ENCODE measurements at places on chromosomes 2 and 18.

DNA sequence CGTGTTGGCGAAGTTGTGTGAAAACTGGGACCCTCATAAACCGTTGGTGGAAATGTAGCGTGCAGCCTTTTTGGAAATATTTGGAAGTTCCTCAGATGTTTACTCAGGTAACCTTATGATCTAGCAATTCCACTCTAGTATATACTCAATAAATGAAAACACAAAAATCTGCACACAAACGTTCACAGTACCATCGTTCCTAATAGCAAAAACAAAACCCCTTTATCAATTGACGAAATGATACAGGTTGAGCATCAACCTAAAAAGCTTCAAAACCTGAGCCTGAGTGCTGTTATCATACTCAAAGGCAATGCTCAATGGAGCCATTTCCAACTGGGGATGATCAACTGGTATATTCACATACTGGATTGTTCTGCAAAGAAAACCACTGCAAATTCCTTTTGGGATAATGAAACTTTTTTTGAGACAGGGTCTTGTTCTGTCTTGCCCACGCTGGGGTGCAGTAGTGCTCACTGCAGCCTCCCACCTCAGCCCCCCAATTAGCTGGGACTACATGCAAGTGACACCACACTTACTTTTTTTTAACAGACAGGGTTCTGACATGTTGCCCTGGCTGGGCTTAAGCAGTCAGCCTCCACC, 777 bp upstream of the C18orf32 start:
- no peak for DNase-seq

DNA sequence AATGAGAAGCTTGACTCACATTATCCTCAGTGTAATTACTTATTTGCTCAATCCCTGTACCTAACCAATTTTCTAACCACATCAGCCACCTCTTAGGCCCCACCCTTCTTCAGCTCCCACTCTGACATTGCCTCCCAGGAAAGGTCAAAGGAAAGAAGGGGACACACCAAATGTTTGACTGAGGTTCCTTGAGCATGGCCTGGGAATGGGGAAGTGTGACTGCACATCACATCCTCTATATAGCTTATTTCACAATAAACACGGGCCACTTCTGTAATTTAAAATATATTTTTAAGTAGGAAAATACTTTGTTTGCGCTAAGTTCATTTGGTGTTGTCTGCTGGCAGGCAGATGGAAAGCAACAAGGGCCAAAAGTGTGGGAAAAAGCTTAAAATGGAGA, 3.0 kb upstream of the FIGLA start:
- DNase-seq = no peak

- no peak for DNase-seq
Observed at GRCh38 chr18:34970106-34970505, 71.1 kb upstream of the MAPRE2 start.

DNA sequence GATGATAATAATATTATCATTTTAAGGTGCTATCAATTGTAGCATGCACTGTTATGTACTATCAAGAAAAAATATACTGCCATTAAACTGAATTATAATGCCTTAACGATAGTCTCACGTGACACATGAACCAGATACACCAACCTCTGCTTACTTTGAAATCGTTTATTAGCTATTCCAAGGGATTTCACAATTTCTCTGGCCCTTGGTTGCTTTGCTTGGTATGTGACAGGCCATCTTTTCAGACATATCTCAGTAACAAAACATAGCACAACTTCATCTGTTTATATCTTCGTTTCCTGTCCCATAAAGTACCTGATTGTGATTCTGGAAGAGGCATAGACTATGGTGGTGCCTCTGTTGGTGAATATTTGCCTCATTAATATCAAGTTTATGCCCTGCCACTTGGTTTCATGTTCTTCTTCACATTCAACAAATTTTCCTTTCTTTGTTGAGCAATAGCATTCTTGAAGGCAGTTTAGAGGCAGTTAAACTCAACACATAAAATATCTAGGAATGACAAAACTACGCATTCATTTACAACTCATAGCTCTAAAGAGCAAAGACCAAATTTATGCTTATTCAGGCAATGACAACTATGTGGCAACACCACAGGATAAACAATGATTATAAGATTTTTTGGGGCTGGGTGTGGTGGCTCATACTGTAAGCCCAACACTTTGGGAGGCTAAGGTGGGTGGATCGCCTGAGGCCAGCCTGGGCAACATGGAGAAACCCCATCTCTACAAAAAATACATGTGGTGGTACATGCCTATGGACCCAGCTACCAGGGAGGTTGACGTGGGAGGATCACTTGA, 84.3 kb downstream of the MCFD2 start:
- no peak for DNase-seq

- DNase-seq = no peak
Observed at GRCh38 chr2:23828256-23828980, 98.5 kb downstream of the ATAD2B start.

GRCh38 chr2:237864940-237865622, 5.7 kb downstream of the RAMP1 start:
- DNase-seq = no peak

DNA sequence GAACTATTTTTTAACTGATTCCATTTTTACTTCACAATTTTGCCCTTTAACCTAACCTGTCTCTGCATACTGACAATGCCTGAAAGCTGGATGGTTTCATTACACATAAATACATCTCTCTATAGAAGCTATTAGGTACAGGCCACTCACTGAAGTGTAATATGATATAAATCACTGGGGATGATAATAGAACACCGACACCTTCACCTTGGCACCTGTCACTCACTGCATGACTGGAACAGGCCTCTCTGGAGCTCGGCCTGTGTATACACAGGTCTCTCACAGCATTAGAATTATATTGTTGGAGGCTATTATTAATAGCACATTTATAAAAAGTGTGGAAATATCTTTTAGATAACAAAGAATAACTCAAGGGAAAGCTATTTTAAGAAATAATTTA, 138.2 kb downstream of the TMEM131 start:
- no peak for DNase-seq

- no peak for DNase-seq
Observed at GRCh38 chr2:164363646-164364045, 257.6 kb downstream of the GRB14 start.

GRCh38 chr2:34159901-34160300, 560.8 kb upstream of the FAM98A start:
- DNase-seq = no peak

DNA sequence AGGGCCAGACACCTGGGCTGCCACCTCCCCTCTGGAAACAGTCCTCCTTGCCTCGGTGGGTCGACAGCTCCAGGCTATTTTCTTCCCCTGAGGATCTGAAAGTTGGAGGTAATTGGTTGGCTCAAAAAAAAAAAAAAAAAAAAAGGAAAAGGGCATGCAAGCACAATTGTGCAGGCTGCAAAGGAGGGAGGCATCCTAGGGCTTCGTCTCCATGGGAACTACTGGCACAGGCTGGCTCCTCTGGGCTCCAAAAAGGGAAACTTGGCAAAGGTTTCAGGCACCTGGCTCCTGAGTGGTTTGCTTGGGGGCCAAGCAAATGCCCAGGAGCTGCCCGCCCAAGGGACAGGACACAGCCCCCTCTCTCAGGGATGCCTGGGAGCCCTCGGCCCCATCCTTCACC, 1.1 kb upstream of the KCNIP3 start:
- no peak for DNase-seq

DNA sequence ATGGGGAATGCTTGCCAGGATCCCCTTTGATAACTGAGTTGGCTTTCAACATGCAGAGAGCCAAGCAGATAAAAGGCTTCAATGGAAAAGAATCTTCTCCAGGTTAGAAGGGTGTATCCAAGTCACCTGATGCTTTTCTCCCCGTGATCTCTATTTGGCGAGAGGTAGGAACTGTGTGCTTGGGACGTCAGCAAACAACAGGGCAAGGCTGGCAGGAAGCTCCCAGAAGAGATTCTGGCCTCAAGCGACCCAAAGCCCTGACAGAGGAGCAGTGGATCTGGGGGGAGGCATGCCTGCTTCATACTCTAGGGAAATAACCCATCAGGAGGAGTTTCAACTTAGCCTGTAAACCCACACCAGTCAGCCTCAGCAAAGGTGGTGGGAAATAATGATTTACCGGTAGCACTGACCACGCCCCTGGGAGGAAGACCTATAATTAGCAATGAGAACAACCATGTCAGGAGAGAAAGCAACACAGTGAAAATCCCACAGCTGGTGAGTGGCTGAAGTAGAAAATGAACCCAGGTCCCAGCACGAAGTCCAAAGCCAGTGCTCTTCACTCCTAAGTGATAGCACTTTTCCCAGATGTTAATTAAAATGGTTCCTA, 76.3 kb upstream of the SEC11C start:
- no peak for DNase-seq
